Stimulated activated CD4-positive, alpha-beta T cell treated with anti-CD3 and anti-CD28 coated beads, Interleukin-2, amount 100 ng/mL, for 24 hours (primary cell): ENCODE measurements at places on chromosomes 5 and 9.

DNA sequence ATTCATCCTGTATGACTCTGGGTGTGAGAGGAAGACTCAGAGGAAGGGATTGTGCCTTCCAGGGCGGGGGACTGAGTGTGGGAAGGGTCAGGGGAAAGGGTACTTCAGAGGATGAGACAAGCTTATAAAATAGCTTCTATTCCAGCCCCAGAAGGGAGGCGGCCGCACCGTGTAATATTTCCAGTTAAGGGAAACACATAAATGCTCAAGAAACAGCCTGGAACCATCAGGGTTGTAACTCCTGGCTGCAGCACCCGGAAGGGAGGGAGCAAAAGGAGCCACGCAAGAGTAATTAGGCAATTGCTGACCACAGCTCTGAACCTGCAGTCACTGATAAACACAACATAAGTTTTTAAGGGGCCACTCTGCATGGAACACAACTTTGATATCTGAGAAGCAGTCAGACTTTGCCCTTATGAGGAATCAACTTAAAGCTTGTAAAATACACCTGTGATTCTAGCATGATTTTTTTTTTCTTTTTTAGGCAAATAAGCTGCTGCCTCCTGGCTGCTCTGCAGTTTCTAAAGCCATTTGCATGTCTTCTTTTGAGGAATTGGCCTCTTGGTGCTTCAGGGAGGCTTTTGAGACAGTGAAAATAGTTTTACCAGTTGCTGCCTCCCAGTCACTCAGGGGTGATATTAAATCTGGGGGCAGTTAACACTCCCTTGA lies 382.7 kb downstream of the ENC1 start:
- no peak for DNase-seq

DNA sequence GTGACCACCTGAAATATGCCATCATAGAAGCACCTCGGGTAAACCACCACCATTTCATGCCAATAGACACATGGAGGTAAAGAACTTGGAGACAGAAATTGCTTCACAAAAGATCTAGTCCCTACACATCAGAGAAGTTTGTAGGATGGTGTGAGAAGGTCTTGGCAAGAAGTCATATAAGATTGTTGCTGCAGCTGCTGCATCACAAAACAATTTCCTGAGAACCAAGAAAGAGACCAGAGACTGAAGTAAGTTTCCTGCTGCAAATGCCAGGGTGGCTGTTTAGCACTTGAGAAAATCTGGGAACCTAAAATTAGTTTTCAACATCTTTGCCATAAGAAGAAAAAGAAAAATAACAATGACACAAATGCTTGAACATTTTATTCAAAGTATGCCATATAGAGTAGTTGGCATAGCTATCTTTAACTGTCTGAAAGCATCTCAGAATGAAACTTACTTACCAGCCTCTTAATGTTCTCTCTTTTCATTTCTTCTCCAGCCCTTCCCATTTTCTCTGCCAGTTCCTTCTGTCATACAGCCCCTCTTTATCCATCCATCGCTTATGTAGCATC lies 114.3 kb downstream of the KCTD16 start:
- no peak for DNase-seq

GRCh38 chr5:133246376-133247150 lies 194.8 kb downstream of the HSPA4 start:
- no peak for DNase-seq

GRCh38 chr9:92763721-92764380 lies 782 bp downstream of the BICD2 start:
- peak; percentile 32 for DNase-seq

GRCh38 chr5:138789771-138790242 lies 36.6 kb downstream of the CTNNA1 start:
- no peak for DNase-seq

GRCh38 chr5:73351593-73351992 lies 97.0 kb downstream of the FOXD1 start:
- DNase-seq = no peak

- DNase-seq = no peak
Observed at GRCh38 chr9:135586601-135587109, 25.1 kb downstream of the PAEP start.

DNA sequence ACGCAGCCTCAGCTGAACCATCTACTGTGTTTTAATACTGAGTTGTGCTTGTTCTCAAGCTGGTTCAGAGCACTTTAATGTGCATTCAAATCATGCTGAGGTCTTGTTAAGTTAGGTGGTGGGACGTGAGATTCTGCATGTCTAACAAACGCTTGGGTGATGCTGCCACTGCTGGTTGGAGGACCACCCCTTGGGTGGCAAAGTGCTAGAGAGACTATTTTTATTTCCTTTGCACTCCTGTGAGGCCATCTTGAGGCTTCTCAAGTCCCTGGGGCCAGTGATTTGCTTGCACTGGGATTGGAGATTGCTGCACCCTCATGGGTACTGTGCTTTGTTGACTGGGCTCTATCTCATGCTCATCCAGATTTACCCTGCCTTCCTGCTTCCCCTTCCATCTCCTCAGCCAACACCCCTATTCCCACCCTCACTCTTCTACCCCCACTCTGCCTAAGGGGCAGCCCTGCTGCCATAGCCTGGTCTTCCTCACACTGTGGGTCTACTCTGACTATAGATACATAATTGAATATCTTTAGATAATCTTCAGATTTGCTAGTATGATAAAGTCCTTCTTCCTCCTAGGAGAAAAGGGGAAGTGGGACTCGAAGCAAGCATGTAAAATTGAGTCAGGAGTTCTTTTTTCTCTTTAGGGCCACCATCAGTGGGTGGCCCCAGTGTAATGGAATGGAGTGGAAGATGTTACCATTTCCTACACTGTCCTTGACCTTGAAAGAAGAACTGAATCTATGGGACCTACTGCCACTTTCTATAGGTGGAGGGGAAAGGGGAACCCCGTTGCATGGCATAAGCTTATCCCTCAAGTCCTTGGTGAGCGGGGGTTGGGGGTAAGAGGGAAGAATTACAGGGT lies 45.1 kb upstream of the SUB1 start:
- no peak for DNase-seq

- no peak for DNase-seq
Observed at GRCh38 chr5:91297994-91298393, 85.1 kb downstream of the ARRDC3 start.

DNA sequence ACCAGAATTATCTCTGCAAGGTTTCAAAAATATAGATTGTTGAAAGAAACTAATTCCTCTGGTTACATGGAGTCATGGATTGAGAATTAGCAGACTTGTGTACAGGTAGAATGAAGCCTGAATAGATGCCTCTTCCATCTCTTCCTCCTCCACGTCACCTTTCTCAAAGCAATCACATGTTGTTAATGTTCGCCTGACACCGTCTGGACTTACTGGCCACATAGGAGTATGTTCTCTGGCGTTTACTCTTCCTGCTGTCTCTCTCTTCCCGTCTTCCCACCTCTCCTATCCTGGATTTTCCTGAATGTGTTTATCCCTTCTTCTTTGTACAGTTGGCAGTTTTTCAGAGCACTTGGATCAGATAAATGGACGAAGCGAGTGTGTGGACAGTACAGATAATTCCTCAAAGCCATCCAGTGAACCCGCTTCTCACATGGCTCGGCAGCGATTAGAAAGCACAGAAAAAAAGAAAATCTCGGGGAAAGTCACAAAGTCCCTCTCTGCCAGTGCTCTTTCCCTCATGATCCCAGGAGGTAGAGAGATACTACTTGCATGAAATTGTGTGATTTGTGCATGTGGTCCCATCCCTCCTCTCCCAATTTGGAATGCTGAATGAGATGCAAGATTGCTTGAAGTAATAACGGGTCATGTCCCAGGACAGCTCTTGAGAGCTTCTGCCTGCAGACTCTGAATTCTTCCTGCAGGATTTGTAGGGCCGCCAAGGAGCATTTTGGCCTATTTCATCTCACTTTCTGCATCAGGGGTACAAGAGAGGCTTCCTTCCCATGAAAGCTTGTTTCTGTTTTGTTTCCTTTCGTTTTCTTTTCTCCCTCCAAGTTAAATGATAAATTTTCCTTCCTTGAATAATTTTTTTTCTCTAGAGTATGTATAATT lies 47.3 kb downstream of the CD180 start:
- no peak for DNase-seq

- no peak for DNase-seq
Observed at GRCh38 chr9:16828340-16829281, 41.9 kb downstream of the BNC2 start.

DNA sequence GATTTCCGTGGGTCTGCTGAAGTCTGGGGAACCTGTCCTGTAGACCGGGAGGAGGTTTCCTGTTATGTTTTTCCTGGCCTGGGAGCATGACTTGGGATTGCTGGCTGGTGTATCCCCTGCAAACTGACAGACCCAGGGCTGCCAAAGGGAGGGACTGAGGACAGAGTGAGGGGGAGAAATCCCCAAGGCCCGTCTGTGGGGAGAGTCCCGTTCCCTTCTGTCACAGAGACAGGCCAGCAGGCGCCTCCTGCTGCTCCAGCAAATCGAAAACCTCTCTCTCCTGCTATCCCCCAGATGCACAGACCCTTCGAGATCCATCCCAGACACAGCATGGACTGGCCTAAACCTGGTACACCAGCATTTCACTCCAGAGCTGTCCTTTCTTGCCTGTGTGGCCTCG lies 56.2 kb upstream of the ALDH1B1 start:
- DNase-seq = no peak

DNA sequence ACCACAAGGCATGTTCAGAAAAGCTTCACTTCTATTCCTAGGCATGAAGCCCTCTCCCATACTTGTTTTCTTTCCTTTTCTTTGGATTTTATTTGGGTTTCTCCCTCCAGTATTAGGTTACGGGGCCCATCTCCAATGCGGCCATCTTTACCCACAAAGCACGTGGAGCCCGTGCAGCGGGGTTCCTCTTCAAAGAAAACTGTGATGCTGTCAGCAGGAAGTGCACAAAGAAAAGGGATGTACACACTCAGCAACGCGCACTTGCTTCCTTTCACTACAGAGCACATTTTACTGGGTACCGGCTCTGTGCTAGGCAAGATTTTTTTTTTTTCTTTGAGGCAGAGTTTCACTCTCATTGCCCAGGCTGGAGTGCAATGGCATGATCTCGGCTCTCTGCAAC lies 106.6 kb downstream of the COL23A1 start:
- peak; percentile 30 for DNase-seq

DNA sequence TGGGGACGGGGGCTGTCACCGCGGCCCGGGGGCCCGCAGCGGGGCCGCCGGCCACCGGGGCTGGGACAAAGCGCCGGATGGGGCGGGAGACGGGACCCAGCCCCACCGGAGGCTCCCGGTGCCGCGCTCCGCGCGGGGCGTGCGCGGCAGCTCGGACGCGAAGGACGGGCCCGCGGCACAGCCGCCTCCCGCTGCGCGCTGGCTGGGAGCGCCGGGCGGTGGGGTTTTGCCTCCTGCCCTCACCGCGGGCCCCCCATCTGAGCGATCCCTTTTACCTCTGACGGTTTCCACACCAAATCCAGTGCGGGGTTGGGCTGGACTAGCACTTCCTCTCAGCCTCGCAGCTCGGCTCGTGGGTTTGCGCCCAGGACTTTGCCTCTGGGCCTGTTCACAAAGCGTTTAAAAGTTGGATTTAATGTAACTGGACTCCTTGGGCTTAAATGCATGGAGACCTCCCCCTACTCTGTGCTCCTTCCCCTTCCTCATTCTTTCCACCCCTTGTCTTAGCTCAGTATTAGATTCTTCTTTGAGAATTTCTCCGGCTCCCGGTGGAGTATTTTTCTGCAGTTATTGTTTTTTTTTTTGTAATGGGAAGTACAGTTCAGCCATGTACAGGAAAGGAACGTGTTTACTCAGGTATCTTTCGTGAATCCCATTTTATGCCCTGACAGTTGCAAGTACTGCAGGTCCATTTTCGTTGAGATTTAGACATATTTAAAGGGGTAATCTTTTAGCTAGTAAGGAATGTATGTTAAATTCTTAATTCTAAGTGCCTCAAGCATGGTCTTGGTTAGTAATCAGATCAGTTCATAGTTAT lies 691 bp downstream of the FCHO2 start:
- DNase-seq = peak; percentile 26

- DNase-seq = no peak
Observed at GRCh38 chr9:31325778-31326177, 1058.7 kb upstream of the ACO1 start.

DNA sequence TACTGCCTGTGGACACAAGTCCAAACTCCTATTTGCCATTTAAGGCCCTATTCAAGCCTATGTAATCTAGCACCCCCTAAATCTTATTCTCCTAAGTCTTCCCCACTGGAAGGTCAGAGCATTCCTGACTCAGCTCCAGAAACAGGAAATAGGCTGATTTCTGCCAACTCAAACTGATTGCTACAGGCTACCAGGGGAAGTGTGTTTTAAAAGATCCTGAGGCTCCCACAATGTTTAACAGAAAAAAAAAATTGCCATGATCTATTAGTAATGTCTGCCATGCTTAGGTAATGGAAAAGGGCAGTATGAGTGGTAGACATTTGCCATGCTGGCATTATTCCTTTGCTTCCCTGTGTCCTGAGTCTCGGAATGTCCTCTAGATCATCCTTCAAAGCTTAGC lies 65.8 kb upstream of the BRINP1 start:
- DNase-seq = no peak

GRCh38 chr5:171816666-171817065 lies 31.0 kb downstream of the SMIM23 start:
- DNase-seq = no peak
